T-helper 9 cell (primary cell): ENCODE measurements at places on chromosomes 16 and 17.

GRCh38 chr16:27239906-27240655, 28.5 kb downstream of the NSMCE1 start:
- DNase-seq: no peak

- DNase-seq: no peak
Observed at GRCh38 chr16:23941963-23942564, 106.3 kb downstream of the PRKCB start.

DNA sequence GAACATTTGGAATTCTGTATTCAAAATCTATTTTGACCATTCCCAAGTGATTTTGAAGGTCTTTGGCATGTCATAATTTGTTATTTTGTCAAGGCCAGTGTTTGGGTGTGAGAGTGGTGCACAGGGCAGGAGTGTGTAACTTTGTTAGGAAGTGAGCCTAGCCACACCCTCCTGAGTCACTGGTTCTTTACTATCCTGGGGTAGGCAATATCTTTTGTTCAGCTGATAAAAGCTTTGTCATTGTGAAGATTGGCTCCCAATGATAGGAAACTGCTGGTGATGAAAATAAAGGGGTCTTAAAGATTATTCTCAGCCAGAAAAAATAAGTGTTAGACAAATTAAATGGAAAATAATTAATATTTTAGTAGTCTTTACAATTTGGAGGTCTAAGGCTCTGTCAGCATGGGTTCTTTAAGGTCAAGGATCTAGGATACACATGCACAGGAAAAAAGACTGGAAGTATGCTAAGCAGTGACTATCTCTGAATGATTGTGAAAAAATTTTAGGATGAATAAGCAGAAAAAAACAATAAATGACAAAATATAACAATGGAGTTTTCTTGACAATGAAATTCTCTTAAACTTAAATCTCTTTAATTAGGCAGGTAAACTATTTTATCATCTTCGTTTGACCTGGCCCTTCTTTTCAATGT, 5.1 kb downstream of the UBN1 start:
- no peak for DNase-seq

DNA sequence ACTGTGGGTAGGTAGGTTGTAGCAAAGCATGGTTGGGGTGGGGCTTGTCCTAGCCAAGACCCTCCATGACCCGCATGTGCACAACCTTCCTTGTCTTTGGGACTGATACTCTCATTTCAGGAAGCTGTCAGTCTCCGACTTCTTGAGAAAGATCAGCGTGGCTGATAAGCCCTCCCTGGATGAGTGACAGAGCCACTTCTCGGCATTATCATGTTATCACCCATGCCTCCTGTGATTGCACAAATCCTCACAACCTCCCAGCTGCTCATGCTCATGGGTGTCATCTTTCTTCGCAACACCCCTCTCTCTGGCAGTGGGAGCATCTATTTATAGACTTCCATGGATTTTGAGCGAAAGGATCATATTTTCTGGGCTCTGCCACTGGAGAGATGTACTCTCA, 314.2 kb downstream of the FOXL1 start:
- DNase-seq: no peak

DNA sequence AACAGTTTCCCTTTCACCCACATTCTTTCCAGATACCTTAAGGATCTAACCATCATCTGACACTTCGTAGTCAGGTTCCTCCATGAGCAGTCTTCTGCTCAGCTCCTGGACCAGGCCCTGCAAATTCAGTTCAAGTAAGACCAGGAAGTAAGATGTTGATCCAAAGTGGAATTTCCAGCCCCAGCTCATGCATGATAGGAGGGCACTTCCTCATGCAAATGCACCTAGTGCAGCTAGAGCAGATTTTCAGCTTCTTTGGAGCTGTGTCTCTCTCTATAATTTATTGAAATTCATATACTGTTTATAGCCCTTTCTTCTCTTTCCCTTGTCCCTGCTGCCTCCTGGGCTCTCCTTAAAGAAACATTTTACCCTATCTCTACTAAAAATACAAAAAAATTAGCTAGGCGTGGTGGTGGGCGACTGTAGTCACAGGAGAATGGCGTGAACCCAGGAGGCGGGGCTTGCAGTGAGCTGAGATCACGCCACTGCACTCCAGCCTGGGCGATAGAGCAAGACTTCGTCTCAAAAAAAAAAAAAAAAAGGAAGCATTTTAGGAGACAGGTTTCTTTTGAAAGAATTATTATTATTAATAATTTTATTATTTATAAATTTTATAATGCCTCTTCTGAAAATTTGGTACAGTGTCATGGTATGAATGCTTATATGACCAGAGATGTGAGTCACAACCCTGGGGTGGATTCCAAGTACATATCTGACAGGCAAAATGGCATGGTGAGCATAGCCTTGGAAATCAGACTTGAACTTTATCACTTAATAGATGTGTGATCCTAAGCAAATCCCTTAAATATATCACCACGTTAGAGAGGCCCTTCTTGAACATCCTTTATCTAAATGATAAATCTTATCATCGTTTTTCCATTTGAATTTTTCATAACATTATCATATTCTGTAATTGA, 94.3 kb downstream of the SSH2 start:
- DNase-seq: no peak

- DNase-seq: no peak
Observed at GRCh38 chr16:80117556-80118130, 423.1 kb upstream of the DYNLRB2 start.

DNA sequence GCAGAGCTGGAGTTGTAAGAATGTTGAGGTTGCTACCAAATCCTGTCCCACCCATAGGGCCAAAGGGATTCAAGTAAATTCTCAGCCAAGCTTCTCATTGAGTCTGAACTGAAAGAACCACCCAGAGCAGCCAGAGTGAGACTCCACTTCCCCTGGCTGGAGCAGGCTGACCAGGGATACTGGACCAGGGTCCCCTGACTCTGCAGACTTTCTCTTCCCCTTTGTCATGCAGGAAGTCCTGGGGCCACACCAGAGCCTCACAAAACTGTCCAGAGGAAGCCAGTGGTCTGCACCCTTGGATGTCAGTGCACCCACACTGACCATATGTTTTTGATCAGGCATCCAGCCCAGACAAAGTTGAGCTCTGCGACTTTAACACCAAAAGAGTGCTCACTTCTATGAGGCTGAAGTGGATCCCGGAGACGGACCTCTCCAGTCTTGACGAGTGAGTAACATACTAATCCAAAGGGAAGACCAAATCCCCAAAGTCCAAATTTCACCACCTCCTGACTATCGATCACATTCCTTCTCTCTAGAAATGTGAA, 4.1 kb downstream of the NXN start:
- DNase-seq: no peak

DNA sequence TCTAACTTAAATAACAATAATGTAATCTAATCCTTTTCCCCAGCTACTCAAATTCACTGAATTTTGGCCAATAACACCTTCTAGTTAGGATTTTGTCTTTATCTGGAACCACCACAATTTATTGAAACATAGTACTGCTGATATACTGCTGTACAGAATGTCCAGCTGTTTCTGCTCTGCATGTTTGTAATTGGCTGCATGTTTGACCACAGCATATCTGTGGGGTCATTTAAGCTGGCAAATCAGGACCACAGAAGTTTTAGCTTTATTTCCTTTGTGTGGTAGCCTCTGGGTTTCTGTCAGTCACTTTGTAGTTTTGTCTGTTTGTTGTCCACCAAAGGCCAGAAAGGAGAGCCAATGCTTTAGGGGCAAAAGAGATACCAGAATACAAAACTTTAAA, 22.2 kb upstream of the RAB11FIP4 start:
- DNase-seq: no peak

DNA sequence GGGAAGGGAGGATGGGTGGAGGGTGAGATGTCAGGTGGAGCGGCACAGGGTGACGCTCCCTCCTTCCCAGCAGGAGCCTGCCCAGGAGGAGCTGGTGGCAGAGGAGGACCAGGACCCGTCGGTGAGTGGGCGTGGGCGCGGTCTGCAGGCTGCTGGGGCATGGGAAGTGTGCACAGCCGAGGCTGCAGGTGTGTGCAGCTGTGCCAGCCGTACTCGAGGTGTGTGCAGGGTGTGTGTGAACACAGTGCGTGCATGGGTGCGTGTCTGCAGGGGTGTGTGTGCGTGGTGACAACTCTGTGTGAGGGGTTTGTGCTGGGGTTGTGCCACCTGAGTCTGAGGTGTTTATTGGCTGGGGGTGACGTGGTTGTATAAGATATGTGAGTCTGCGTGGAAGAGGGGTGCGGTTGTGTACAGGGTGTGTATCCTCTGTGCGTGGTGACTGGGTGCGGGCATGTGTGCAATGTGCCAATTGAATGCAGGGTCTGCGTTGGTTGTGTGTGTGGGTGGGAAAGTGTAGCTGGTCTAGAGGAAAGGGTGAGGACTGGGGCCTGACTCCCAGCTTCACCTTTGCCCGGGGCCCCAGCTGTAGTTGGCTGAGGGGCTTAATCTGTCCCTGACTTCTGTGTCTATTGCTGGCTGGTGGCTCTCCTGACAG, 670 bp downstream of the TNFSF12 start:
- DNase-seq: peak; percentile 16

GRCh38 chr17:59512844-59513385, 52.5 kb upstream of the DHX40 start:
- no peak for DNase-seq

GRCh38 chr16:78005881-78006280, 16.5 kb upstream of the CLEC3A start:
- DNase-seq: no peak

DNA sequence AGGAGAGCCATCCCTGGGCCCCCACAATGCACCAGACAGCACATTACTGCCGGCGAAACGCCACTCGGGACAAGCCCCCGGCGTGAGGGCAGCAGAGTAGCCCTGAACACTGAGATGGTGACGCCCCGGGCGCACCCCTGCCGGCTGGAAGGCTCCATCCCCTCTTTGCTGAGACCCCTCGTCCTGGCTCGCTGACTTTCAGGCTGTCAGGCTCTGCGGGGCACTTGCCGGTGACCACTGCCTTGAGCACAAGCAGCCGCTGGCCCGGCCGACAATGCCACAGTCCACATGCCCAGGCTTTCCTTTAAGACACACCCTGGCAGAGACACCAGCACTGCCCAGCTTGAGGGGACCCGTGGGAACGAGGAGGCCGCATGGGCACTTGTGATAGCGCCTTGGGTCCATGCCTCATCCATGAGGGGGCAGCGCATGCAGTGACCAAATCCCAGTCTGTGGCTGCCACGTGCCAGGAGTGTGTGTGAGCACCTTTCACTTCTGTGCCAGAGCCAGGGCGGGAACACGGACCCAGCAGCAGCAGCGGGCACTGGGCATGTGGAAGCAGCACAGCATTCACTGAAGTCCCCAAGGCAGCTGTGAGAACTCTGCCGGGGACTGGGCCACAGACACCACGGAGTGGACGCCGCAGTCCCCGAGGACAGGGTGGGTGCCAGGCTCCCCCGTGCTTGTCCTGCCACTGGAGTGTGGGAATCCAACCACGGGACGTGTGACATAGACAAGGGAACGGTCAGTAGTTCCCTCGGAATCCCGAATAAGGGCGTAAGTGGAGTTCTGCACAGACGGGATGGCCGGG, 24.5 kb downstream of the NDUFAF8 start:
- DNase-seq: no peak

- no peak for DNase-seq
Observed at GRCh38 chr16:67856927-67857546, 9.5 kb upstream of the CENPT start.

- no peak for DNase-seq
Observed at GRCh38 chr16:14475370-14476139, 154.5 kb downstream of the PARN start.

DNA sequence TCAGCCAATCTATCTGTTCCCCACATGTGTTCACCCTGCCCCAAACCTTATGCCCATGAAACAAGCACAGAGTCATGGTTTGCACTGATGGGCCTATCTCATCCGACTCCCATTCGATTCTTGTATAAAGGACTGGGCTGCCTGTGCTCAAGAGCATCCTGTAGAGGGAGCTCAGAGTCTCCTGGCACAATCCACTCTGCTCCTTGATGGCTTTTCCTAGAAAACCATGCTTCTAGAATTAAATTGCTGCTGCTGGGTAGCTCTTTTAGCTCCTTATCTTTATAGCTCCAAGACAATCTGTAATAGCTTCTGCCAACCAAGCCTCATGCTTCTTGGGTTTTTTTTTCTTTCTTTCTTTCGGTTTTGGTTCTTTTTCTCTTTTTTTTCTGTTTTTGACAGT, 9.7 kb downstream of the ZNF19 start:
- DNase-seq: no peak

- DNase-seq: no peak
Observed at GRCh38 chr16:67648764-67649407, 3.9 kb downstream of the CARMIL2 start.

DNA sequence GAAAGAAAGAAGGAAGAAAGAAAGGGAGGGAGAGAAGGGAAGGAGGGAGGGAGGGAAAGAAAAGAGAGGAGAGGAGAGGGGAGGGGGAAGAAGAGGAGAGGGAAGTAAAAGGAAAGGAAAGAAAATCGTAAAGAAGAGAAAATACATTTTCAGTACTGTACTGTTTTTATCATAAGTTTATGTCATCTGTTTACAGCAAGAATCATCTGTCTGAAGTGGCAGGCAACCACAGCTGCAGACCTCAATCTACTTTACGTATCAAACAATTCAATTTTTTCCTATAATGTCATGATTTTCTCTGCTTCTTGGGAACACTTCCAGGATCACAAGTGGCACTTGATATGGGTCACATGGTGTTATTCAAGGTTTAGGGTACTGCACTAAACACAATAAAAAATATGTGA, 58.3 kb downstream of the USP32 start:
- no peak for DNase-seq

- DNase-seq: no peak
Observed at GRCh38 chr16:6155271-6155670, 1057.7 kb upstream of the EEF2KMT start.

- no peak for DNase-seq
Observed at GRCh38 chr16:85850344-85850880, 48.5 kb upstream of the IRF8 start.

DNA sequence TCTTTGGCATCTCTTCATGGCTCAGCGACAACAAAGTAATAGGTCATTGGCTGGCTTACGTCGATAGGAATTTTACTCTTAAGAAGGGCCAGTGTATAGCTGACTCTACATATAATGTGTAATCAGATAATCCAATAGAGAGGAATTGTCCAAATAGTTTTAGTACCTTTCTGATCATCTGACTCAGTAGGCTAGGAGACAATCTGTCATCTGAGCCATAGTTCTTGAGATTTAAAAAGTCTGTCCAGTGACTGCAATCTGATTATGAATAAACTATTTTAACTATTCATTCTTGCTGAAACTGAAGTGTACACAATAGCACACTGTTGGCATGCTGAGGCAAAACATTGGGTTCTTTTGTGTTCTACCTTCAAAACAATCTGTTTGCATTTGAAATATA, 21.4 kb upstream of the NOL11 start:
- DNase-seq: no peak

DNA sequence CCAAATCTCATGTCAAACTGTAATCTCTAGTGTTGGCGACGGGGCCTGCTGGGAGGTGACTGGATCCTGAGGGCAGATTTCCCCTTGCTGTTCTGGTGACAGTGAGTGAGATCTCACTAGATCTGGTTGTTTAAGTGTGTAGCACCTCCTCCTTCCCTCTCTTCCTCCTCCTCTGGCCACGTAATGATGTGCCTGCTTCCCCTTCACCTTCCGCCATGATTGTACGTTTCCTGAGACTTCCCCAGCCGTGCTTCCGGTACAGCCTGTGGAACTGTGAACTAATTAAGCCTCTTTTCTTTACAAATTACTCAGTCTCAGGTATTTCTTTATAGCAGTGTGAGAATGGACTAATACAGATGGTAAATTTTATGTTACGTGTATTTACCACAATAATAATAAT, 49.2 kb downstream of the METTL16 start:
- no peak for DNase-seq

GRCh38 chr16:81657224-81657623, 121.9 kb upstream of the PLCG2 start:
- no peak for DNase-seq

GRCh38 chr16:78852081-78852635, 748.4 kb downstream of the MAF start:
- no peak for DNase-seq

GRCh38 chr17:31269036-31269577, 27.9 kb downstream of the OMG start:
- no peak for DNase-seq
